Spinal cord (tissue), 10 donors: ENCODE measurements at places on chromosomes 7 and 10.

- H3K4me3 ChIP-seq, result no peak overlapping the region
- H3K27me3 ChIP-seq, result no peaks in the 10 kb centered on the region
- no peak overlapping the region for H3K27ac ChIP-seq
- H3K36me3 ChIP-seq, result peaks cover 3% of the 10 kb centered on the region
Observed at GRCh38 chr7:158802535-158803366, 26.6 kb downstream of the ESYT2 start.

GRCh38 chr7:132115028-132115427 lies 461.2 kb downstream of the PLXNA4 start:
- H3K4me3 ChIP-seq, result no peak overlapping the region
- no peak for DNase-seq
- H3K36me3 ChIP-seq, result no peaks in the 10 kb centered on the region
- H3K27ac ChIP-seq, result no peak overlapping the region
- no peaks in the 10 kb centered on the region for H3K27me3 ChIP-seq

GRCh38 chr10:31942435-31942834 lies 13.8 kb upstream of the ARHGAP12 start:
- peaks cover 8% of the 10 kb centered on the region for H3K4me1 ChIP-seq
- DNase-seq, result no peak
- H3K36me3 ChIP-seq, result no peaks in the 10 kb centered on the region
- H3K27me3 ChIP-seq, result no peaks in the 10 kb centered on the region
- no peak overlapping the region for H3K27ac ChIP-seq
- no peak overlapping the region for H3K4me3 ChIP-seq

DNA sequence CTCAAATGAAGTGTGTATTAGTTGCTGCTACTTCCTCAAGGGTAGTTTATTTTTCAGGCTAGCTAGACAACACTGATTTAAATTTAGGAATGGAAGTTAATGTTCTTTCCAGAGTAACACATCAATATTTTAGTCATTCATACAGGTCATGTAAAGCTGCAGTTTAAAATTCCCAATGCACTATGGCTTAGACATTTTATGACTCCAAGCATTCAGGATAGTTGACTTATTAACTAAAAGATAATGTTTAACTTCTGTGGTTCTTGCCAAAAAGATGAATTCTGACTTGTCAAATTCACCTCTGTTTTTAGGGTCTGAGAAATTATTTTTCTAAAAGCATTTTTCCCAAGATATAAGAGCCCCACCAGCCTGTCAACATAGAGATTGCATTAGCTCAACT lies 131.9 kb downstream of the TFPI2 start:
- no peak overlapping the region for H3K4me3 ChIP-seq
- no peaks in the 10 kb centered on the region for H3K36me3 ChIP-seq
- H3K4me1 ChIP-seq, result no peaks in the 10 kb centered on the region
- DNase-seq, result no peak
- no peak overlapping the region for H3K27ac ChIP-seq

DNA sequence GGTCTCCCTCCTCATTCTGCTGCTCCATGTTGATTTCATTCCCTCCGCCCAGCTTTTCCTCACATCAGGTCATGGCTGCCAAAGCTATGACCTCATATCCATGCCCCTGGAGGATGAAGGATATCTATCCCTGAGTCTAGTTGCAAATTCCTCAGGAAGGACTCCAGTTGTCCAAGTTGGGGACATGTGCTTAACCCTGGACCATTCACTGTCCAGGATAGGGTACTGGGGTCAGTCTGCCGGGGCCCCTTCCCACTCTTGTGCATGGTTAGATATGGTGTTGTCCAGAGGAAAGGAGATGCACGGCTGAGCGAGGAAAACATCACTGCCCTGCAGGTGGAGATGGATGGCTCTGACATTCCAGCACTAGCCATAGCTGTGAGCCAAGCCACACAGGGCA lies 51.9 kb upstream of the COMTD1 start:
- H3K27ac ChIP-seq, result no peak overlapping the region
- H3K4me1 ChIP-seq, result peaks cover 9% of the 10 kb centered on the region
- no peak for DNase-seq
- H3K27me3 ChIP-seq, result no peaks in the 10 kb centered on the region
- no peaks in the 10 kb centered on the region for H3K36me3 ChIP-seq
- H3K4me3 ChIP-seq, result no peak overlapping the region
